ENCODE measurements at places on chromosomes 3 and 15. TPM values are rescaled to one million over a fixed set of nuclear protein-coding genes. Genes with fewer than 3 reads are reported as not detected.

The GUCA1C gene
- not detected for polyA plus RNA-seq

The IL12A gene
- 1.9 TPM for polyA plus RNA-seq

The ERICH6 gene
- polyA plus RNA-seq: 0.58 TPM

DNA sequence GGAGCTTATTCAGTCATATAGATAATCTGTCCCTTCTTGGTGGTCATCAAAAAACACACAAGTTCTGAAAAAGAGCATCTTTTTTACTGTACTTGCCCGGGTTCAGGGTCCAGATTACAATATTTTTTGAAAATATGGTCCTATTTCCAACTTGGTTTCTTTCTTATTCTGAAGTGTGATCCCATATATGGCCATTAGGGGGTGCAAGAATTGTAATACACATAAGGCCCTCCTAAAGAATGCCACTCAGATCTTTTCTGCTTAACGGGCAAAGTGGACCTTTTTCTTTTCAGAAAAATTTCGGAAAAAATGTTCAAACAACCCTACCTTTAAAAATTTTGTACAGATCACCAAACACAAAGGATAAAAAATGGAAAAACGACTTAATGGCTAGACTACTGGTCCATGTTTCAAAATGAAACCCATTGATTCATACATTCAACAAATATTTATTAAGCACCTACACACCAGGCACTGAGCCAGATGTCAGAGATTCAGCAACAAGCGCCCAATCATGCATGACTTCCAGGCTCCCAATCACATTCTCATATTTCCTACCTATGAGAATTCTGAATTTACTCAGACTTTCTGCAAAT, 102.0 kb upstream of the MYRIP start:
- no peak for DNase-seq

DNA sequence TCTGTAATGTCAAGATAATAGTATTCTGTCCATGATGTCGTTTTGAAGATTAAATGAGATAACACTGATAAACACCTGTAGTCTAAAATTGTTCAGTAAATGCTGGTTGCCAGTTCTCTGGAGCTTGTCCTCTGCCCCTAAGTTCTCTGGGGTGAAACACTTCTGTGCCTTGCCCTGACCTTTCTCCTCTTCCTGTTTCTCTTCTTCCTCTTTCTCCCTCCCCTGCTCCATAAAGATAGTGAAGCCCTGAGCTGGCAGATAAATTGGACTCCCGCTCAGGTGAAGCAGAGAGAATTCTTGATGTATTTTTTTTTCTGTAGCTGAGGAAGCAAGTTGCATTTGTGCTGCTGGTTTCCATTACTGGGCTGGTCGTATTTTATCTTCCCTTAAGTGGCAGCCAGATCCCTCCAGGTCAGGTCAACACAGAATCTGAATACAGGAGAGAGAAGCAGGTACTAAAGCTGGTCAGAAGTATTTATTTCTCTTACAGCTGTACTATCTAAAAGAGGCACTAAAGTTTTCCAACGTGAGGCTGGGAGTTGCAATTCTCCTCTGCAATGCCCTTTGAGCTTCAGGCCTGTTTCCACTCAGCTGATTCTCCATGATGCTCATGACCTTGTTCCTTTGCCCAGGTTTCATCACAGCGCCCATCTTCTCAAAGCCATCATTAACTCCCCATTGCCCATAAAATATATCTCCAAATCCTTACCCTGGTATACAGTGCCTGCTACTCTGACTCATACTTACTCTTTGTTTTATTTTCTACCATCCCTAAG, 319.3 kb upstream of the CFAP20DC start:
- no peak for DNase-seq

DNA sequence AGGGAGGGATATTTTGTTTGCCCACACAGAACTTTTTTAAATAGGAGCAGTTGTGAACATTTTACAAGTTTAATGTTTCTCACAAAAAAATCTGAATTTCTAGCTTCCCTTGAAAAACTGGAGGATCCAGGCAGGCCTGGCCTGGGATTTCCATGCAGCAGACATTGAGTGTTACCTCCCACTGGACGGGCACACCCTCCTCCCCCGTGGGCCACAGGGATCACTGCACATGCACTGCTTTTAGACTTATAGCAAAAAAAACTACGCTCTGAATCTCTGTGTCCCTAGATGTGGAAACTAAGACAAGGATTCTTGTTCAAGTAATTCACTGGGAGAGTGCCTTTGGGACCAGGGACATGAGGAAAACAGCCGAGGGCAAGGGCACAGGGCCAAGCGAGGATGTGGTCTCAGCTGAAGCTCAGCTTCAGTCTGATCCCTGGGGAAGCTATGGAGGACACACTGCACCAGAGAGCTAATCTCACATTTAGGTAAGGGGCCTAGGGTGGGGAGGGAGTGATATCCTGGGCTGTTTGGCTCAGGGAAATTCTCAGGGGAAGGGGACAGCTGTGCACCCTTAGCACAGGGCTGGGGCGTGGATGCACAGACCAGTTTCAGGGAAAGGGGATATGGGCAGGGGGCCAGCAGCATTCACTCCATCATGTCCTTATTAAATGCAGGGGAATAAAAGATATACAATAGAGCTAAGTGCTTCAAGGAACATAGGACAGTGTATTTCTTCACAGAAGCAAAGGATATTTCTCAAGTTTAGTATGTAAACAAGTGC, 46.0 kb downstream of the FSIP1 start:
- DNase-seq: no peak

- DNase-seq: no peak
Observed at GRCh38 chr15:39406485-39406884, 174.4 kb upstream of the THBS1 start.

DNA sequence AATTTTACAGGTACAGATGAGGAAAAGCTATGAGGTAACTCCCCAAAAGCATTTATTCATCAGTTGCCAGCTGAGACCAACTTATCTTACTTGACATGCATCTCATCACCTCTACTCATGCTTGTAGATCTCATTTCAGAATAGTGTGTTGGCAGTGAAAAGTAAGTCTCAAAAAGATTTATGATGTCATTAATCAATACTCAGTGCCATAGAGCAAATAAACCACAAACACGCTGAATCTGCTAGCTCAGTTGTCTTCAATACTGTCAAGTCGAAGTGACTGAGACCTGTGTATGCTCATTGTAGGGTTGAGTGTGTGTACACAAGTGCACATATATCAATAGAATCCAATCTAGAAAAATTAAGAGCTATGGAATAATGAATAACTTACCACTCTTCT, 413.5 kb downstream of the CNTN3 start:
- no peak for DNase-seq

DNA sequence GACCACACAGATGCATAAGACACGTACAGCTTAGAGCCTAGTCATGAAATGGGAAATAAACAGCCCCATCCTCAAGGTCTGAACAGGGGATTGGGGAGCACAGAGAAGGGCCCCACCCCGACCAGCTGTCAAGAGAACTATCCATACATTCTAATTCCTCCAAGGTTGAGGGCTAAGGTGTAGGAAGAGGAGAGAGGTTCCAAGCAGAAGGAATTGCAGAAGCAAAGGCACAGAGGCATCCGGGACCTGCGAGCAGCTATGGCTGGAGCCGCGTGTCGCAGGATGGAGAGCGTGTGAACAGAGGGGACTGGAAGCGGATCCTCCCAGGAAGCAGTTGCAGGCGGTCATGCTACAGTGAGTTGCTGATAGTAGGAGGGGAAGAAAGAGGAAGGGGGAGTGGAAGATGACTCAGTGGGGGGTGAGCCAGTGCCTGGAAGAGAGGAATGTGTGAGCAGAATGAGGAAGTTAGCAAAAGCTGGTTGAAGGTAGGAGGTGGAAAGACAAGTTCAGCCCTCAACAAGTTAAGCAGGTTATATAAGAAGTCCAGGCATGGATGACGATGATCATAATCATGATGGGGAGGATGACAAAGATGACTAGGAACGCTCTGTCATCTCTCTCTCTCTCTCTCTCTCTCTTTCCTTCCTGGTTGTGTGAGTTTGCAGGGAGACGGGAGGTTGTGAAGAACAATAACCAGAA, 89.7 kb downstream of the LIPC start:
- peak; percentile 89 for DNase-seq

DNA sequence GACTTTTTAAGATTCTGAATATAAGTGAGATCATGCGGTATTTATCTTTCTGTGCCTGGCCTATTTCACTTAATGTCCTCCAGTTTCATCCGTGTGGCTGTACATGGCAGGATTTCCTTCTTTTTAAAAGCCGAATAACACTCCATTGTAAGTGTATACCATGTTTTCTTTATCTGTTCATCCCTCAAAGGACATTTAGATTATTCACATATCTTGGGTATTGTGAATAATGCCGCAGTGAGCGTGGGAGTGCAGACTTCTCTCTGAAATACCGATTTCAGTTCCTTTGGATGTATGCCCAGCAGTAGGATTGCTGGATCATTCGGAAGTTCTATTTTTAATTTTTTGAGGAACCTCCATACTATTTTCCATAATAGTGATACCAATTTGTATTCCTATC, 136.1 kb downstream of the APBA2 start:
- DNase-seq: no peak

GRCh38 chr15:50786871-50787270, 21.4 kb upstream of the SPPL2A start:
- DNase-seq: no peak

Measured in left lung (tissue), 14 donors.